ENCODE measurements at places on chromosomes 11 and 22. TPM values are rescaled to one million over a fixed set of nuclear protein-coding genes. Genes with fewer than 3 reads are reported as not detected.
A peak's percentile ranks its signal among the peaks of the same experiment; 100 is the strongest.

DNA sequence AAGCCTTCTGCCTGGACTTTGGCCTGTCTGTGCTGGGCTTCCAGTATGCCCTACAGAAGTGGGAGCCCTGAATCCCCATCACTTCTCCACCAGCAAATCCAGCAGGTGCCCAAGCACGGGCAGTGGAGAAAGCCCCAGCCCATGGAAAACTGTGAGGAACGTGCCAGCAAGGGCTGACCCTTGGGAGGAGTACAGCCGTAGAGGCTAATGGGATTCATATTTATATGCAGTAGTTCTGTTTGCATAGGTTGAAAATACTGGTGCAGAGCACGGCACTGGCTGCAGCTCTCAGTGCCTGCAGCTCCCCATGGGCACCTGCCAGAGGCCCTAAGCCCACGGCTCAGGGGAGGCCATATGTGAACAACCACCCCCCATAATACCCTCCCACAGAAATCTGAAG is 10.1 kb downstream of the NAGA start:
- no peak for DNase-seq

DNA sequence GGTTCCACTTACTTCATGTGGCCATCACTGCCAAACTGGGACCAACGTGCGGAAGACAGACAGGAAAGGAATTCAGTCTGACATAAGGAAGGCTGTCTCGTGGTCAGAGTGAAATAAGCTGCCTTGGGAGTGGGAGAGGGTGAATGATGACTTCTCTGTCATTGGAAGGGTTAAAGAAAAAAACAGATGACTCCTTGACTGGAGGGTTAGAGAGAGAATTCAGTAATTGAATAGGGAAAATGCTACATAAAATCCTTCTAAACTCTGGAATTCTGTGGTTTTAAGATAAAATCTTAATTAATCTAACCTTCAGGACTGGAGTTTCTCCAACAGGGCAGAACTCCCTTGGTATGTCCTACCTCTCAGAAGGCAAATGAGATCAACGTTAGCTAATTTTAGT is 33.8 kb downstream of the RAB30 start:
- DNase-seq, result peak; percentile 75

DNA sequence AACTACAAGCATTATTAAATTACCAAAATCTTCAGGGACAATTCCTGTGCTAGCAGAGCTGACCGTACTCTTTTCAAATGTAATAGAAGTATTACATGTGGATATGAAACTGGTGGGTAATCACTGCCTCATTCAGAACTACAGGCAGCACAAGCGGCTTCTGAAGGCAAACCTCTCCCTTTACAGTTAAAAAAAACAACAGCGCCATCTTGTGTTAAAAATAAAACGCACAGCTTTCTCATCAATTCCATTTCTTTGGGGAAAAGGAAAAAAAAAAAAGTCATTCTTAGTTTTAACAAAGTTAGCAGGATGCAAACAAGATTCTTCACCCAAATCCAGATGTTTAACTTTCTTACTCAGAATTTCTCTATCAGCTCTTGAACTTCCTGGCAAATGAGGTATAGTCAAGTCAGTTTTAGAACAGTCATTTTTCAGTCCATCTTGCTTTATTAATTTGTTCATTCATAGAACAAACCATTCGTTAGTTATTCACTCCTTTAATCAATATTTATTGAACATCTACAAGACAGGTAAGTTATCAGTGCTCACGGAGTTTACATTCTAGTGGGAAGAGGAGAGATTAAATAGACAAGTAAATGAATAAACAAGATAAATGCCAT is 331.8 kb upstream of the MPPED2 start:
- peak; percentile 54 for DNase-seq

The RASGRP2 gene
- total RNA-seq, result 0.07 TPM

The EHF gene
- total RNA-seq, result not detected

The OR52E8 gene
- total RNA-seq, result not detected

- DNase-seq, result peak; percentile 46
Measured at GRCh38 chr11:125621995-125622394, 3.0 kb upstream of the CHEK1 start.

- no peak for DNase-seq
Measured at GRCh38 chr11:34756591-34756990, 135.7 kb downstream of the EHF start.

The MRGPRX1 gene
- total RNA-seq, result not detected

The WBP2NL gene
- not detected for total RNA-seq

The OR52D1 gene
- not detected for total RNA-seq

The SLC1A2 gene
- total RNA-seq, result 0.41 TPM

GRCh38 chr11:47415091-47415854 is 6.9 kb downstream of the SLC39A13 start:
- DNase-seq, result no peak

DNA sequence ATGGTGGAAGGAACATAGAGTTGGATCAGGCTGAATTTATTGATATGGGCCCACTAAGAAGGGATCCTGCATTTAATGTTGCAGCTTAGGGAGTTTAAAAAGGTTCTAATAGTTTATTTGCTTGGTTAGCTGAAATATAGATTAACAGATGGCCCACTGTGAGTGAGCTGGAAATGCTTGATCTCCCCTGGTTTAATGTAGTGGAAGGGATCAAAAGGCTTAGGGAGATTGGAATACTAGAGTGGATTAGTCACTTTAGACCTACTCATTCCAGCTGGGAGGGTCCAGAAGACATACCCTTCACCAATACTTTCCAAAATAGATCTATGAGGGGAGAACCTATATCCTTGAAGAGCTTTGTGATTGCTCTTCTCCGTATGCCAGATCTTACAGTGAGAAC is 130.1 kb upstream of the ZC3H12C start:
- DNase-seq, result no peak

DNA sequence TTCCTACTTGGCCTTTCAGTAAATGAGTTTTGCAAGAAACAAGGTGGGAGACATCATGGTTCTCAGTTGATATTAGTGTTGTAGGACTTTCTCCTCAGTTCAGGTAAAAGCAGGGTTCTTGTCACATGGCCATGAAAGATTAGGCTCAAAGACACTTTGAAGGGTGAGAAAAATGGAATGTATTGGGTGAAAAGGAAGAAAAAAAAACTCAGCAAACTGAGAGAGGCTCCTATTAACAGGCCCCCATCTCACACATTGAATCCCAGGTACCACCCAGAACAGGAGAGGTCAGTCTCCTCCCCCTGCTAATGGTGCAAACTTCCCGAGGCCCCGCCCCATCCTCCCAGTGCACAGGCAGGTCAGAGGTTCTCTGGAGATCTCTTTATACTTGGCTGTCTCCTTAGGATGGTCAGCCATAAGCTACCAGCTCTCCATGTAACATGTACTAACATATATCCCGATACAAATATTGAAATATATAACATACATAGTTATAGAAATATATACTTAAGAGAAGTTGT is 62.2 kb downstream of the MICAL2 start:
- no peak for DNase-seq

- no peak for DNase-seq
Measured at GRCh38 chr22:36017651-36018091, 11.0 kb downstream of the RBFOX2 start.

DNA sequence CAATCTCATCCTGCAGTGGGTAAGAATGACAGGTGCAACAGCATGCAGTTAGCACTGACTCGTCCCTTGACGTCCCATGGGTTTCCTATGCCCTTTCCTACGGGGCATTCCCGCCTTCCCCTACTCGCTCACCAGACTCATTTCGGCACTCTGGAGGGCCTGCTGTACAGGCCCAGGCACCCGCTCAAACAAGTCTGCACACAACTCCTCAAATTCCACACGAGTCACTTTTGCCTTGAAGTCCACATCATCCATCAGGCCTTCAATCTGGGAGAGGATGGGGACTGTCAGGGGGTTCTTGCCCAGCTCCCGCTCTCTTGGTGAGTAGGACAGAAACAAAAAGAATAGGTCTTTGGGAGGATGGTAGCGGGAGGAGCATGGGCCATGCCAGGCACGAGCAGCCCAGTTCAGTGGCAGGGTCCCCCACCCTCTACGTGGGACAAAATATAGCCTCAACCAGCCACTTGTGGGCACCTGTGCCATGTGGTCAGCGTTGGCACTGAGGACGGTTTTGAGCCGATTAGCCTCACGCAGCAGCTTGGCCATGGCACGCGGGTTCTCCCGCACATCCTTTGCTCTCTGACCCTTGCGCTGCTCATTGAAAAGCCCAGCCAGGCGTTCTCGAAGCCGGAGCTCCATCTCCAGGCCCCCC is 4.7 kb downstream of the HYOU1 start:
- DNase-seq, result no peak

The CCDC81 gene
- 0.41 TPM for total RNA-seq

DNA sequence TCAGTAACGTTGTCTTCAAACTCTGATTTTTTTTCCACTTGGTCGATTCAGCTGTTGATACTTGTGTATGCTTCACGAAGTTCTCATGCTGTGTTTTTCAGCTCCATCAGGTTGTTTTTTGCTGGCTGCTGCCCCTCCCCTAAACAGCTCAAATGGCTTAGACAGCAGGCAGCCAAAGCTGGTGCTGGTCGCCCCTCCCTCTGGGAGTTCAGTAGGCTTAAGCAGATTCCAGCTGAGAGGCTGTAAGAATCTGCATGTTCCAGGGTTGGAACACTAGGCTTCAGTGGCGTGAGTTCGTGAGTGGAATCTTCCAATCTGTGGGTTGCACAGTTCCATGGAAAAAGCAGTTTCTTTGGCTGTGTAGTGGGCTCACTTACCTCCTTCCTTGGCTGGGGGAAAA is 10.3 kb upstream of the FIBIN start:
- DNase-seq, result no peak

- no peak for DNase-seq
Measured at GRCh38 chr11:84264066-84264465, 977.9 kb upstream of the CCDC90B start.

The SLC22A12 gene
- total RNA-seq, result not detected

- DNase-seq, result no peak
Measured at GRCh38 chr11:114216796-114217180, 79.4 kb upstream of the NNMT start.

DNA sequence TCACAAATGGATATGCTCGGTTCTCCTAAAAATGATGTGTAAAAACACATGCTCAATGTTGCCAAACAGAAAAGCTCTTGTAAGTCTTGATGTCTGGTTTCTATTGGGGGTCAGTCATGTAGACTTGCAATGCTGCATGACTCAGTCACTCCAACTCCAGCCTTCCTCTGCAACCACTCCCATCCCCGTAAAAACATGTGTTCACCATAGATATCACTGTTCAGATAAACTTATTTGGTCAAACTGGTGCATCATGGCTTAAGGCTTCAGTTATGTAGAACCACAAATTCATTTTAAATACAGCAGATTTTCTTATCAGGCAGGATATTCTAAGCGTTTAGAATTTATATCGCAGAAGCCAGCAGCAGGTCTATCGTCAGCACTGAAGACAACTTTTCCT is 298.4 kb upstream of the LUZP2 start:
- DNase-seq, result no peak

The TMPRSS4 gene
- total RNA-seq, result not detected

DNA sequence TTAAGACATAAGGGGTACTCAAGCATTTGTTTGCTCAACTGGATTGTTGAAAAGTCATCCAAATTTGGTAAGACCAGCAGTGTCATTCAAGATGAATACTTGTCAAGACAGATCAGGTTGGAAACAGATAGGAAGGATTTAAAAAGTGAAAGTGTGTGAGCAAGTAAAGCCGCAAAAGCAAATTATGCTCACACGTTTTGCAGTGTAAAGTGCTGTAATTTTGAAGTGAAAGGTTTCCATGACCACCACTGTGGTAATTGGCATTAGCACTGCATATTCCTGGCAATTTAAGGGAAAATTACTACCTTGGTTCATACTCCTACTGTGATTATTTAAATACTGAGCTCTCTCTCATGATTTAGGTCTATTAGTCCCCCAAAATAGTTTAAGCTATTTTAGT is 704.1 kb upstream of the CCDC179 start:
- no peak for DNase-seq

- no peak for DNase-seq
Measured at GRCh38 chr22:24514241-24515026, 19.3 kb downstream of the UPB1 start.

- no peak for DNase-seq
Measured at GRCh38 chr11:132866783-132867545, 665.3 kb downstream of the OPCML start.

- no peak for DNase-seq
Measured at GRCh38 chr11:9377036-9377435, 7.4 kb upstream of the IPO7 start.

GRCh38 chr22:33817512-33818127 is 102.7 kb downstream of the LARGE1 start:
- no peak for DNase-seq

DNA sequence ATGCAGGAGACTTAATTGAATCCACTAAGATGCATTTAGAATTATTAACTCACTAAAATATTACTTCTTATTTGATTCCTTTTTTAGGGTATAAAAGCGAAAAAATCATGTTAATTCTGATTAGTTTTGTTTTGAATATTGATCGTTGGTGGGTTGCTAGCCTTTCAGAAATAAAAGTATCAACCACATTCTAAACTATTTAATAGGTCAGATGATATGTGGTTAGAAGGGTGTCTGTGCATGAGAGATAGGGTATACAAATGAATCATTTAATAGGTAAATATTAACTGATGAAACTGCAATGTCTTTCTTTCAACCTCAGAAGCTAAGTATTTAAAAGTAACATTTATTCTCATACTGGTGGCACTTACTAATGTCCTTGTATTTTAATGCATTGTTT is 515.1 kb downstream of the CNTN5 start:
- no peak for DNase-seq

The INPP5J gene
- 0.33 TPM for total RNA-seq

DNA sequence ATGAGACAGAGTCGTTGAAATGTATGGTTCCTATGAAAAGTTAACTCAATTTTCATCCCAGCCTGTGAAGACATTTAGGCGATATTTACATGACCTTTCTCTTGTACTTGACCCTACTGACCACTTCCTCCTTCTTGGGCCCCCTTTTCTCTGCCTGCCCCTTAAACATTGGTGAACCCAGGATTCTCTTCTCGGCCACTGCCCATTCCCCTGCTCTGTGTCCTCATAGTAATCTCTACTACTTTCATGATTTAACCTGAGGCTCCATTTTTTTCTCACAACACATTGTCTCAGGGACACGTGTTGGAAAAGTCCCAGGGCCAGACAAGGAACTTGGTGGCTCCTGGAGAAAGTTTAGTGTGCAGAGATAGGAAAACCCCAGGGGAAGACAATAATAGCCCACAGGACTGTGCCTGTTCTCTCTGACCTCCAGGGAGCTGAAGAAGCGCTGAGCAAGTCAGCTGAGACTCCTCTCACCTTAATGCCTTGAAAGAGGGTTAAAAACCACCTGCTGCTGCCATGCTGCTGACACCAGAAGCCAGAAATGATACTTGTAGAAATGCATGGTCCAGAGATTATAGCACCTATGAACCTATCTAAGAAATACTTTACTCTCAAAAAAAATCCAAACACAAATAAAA is 42.5 kb upstream of the SPATA19 start:
- no peak for DNase-seq

The NXPE2 gene
- total RNA-seq, result not detected

Measured in A172 (cell line).